Activated naive CD8-positive, alpha-beta T cell treated with anti-CD3 and anti-CD28 coated beads, Interleukin-2, amount 10 ng/mL, durations not matched to agents 7 days and 5 days (primary cell): ENCODE measurements at places on chromosomes 5 and 9.
A peak's percentile ranks its signal among the peaks of the same experiment; 100 is the strongest.

GRCh38 chr5:68287976-68288706 lies 72.6 kb downstream of the PIK3R1 start:
- peak; percentile 70 for DNase-seq

DNA sequence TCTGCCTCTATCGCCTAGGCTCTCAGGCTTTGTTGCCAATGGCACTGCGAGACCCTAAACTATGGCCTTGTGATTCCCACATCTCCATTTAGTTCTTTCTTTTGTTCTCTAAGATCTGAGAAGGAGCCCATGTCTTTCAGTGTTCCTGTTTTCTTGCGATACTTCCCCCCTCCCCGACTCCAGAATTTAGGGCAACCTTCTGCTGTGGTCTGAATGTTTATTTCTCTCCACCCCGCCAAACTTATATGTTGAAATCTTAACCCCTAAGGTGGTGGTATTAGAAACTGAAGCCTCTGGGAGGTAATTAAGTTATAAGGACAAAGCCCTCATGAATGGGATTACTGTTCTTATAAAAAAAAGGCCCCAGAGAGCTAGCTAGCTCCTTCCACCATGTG lies 6.4 kb downstream of the TMC1 start:
- no peak for DNase-seq

- DNase-seq = no peak
These were observed 24.4 kb upstream of the ICE1 start for GRCh38 chr5:5398071-5398470.

DNA sequence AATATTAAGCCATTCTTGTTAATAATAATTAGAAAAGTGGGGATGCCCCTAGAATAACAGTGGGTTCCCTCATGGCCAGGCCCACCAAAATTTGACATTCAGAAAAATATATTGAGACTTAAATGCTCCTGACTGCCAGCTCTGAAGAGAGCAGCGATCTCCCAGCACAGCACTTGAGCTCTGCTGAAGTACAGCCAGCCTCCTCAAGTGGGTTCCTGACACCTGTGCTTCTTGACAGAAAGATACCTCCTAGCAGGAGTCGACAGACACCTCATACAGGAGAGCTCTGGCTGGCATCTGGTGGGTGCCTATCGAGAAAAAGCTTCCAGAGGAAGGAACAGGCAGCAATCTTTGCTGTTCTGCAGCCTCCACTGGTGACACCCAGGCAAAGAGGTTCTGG lies 261.5 kb downstream of the DTWD2 start:
- no peak for DNase-seq

DNA sequence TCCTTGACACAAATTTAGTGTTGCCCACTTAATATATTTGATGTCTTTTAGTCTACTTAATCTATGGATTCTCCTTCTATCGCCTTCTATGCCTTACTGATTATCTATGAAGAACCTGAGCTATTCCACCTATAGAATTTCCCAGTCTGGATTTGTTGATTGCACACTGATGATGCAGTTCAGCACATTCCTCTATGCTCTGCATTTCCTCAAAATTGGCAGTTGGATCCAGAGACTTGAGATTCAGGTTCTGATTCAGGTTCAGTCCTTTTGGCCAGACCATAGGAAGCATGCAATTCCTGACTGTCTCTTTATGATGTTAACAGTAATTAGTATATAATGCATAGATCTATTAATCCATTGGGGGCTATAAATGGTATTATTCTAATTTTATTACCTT lies 13.8 kb downstream of the SLC22A5 start:
- no peak for DNase-seq

- DNase-seq = peak; percentile 81
These were observed 26.1 kb downstream of the IDNK start for GRCh38 chr9:83649080-83649479.

GRCh38 chr5:44943647-44944046 lies 134.9 kb downstream of the MRPS30 start:
- DNase-seq = no peak

- no peak for DNase-seq
These were observed 2.4 kb downstream of the MACIR start for GRCh38 chr5:103260951-103261350.

DNA sequence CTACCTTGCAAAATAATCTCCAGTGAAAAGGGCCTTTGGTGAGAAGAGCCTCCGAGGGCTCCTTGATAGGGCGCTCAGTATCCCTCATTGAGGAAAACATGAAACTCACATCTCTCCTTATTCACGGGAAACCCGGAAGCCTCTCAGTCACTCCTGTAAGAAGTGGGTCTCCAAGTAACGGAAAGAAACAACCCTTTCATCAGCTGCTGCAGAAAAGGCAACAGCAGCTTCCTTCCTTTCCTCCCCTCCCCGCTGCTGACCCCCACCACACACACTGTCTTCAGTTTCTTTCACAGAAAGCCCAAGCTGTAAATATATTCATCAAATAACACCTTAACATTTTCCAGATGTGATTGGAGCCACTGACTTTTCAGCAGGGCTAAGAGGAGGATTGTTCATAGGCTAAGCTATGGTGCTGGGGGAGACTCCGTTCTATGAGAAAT lies 81.4 kb downstream of the C9orf152 start:
- DNase-seq = no peak

GRCh38 chr9:5851445-5851844 lies 18.5 kb upstream of the ERMP1 start:
- no peak for DNase-seq

DNA sequence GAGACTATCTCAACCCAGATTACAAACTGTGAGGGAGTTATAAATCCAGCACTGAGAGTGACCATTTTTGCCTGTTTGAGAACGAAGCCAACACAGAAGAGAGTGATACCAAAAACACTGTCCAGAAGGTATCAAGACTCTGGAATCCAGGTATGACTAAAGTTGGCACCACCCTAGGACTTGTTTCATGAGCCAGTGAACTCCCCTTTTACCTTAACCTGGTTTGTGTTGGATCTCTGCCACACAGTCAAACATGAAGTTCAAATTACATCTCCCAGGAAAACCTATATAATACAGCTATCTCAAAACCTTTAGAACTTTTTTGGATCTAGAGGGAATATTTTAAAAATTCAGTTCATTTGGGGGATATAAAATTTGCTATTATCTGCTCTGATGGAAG lies 11.4 kb downstream of the ZBTB5 start:
- DNase-seq = no peak

- no peak for DNase-seq
These were observed 227.5 kb downstream of the CACNA1B start for GRCh38 chr9:138105123-138105415.

GRCh38 chr5:180689071-180689694 lies 39.8 kb upstream of the FLT4 start:
- no peak for DNase-seq

GRCh38 chr9:107952773-107953172 lies 463.2 kb upstream of the KLF4 start:
- DNase-seq = no peak

GRCh38 chr5:136781464-136781863 lies 416.1 kb upstream of the TRPC7 start:
- DNase-seq = no peak

GRCh38 chr5:111254613-111255012 lies 30.4 kb downstream of the CAMK4 start:
- no peak for DNase-seq

DNA sequence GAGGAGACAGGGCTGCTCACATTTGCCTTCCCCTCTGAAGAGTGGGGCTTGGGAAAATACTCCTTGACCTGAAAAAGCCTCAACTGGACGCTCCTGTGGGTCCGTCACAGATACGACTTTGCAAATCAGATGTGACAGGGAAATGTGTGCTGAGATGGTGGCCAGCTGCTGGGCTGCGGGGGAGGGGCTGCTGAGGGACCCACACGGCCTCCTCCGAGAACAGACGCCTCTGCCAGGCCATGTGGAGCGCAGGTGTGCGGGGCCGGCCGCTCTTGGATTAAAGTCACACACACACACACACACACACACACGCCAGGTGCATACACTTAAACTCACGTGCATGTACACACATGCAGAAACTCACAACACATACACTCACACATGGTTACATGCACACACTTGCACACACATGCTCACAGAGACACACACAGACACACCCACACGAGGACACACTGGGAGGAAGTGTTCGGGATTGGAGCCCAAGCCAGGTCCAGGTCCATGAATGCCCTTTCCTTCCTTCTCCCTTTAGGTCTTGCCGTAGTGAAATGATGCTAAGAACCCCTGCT lies 167.4 kb downstream of the GAPVD1 start:
- DNase-seq = no peak

DNA sequence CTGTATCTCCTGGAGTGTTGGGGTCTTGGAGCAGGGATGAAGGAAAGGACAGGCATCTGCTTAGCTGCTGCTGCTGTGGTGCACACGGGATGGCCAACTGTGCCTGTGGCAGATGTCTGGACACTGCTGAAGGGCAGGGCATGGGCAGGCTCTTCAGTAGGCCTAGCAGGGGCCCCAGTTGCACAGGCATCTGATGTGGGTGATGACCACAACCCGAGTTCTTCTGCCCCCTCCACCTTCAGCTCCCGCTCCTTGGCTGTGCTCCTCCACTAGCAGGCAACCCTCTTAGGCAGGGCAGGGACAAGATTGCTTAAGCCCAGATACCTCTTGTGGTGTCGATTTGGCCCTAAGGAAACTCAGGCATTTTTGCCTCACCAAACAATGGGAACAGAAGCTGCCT lies 9.0 kb upstream of the MEGF10 start:
- DNase-seq = no peak

- no peak for DNase-seq
These were observed 20.0 kb downstream of the ERAP2 start for GRCh38 chr5:96896276-96896675.

DNA sequence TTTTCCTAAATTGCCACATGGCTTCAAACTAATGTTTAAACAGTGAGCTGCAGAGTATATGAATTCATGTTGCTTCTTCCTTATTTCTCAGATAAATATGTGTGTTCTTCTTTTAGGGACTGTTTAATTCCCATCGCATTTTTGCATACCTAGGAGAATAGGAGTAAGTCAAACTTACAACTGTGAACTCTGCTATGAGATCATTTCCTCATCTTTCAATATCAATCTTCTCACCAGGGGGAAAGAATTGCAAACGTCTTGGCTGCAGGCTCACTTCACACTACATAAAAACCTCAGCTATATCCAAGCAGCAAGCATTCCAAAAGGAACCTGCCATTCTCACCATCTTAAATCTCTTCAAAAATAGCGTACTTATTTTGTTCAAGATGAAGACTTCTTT lies 271.0 kb downstream of the DNAH5 start:
- DNase-seq = no peak

DNA sequence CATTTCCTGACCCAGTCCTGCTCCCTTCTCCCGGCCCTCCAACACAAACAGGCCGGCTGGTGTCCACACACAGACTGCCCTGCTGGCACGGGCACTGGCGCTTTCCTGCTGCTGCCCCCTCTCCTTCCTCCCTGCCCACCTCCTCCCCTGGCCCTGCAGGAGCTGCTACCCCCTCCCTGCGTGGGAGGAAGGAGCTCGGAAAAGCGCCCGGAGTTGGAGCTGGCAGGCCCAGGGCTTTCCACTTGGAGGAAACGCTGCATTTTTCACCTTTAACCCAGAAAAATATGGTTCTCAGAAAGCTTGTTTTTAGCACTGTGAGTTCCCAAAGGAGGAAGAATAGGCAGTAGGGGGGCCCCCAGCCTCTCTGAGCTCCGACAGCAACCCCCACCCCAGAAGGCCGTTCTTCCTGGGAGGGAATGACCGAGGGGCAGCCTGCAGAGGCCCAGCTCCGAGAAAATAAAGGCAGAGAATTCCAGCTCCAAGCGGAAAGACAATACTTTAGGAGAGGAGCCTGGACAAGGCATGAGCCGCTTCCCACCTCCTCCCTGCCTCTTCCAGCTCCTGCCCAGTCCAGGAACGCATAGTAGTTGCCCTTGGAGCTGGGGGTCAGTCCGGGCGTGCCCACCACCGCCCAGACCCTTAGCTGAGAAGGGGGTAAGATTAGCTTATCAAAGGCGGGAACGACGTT lies 88.9 kb downstream of the LIFR start:
- no peak for DNase-seq

DNA sequence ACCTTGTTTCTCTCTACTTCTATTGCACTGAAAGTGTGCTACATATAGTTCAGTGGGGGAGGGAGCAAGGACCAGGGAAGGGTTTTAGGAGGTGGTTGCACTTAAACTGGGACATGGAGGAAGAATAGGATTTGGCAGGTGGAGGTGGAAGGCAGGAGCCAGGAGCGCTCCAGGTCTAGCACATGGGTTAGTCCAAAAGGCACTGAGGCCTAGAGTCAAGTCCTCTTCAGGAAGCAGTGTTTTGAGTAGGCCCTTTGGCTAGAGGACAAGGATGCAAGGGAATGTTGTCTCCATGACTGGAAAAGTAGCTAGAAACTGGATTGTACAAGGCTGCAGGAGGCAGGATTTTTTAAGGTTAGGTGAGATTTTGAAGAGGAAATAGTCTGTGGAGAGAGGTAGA lies 31.5 kb downstream of the AOPEP start:
- DNase-seq = no peak

DNA sequence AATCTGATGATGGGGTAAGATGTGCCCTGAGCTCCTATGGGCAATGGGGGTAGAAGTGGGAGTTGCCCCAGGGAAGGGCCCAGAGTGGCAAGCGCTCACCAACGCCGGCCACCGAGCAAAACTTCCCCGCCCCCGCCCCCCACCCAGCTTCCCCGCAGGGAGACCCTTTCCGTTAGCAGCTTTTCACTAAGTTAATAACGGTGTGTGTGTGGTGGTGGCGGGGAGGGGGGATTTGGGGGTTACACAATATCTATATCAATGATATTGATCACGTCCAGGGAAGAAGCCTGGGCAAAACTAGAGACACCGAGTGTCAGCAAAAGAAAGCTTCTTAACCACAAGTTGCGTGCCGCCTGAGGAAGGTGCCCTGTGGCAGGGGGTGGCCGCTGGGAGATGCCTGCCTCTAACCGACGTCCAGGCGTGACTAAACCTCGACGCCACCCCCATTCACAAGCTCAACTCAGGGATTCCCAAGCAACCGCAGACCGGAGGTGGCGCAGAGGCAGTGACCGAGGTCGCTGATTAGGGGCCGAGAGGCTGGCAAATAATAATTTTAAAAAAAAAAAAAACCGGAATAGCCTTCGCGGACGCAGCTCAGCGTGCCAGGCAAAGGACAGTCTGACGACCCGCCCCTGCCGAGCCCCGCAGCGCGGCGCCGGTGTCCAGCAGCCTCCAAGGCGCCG lies 222.6 kb downstream of the MEF2C start:
- DNase-seq = no peak

- DNase-seq = no peak
These were observed 132.8 kb upstream of the CDKN2B start for GRCh38 chr9:22141908-22142307.

- no peak for DNase-seq
These were observed 36.3 kb upstream of the LRRTM2 start for GRCh38 chr5:138911441-138911840.

DNA sequence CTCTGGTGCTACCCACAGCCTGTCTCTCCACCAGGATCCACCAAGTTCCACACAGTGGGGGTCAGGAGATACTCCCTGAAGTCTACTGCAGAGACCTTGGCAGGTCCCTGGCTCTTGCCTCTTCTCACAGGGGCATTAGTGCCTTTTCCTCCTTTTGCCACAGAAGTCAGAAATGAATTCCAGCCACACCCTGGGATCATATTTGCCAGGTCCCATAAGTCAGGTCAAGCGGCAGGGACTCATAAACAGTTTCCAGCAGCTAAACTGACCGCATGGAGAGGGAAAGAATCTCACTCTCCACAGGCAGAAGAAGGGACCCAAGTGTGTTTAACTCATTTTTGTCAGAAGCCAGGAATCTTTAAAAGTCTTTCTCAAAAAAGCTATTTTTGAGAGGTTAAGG lies 13.3 kb upstream of the IFNK start:
- DNase-seq = no peak

- DNase-seq = no peak
These were observed 6.5 kb downstream of the ZNF462 start for GRCh38 chr9:106869458-106869857.
